ENCODE measurements at places on chromosomes 6 and 20.

GRCh38 chr6:133248241-133249001 lies 7.3 kb downstream of the EYA4 start:
- no peak for DNase-seq

- DNase-seq = peak; percentile 61
Observed at GRCh38 chr20:32535953-32536823, 48.9 kb downstream of the NOL4L start.

- no peak for DNase-seq
Observed at GRCh38 chr6:33958526-33959328, 154.9 kb upstream of the MLN start.

GRCh38 chr6:111722179-111722731 lies 116.6 kb upstream of the TRAF3IP2 start:
- no peak for DNase-seq

DNA sequence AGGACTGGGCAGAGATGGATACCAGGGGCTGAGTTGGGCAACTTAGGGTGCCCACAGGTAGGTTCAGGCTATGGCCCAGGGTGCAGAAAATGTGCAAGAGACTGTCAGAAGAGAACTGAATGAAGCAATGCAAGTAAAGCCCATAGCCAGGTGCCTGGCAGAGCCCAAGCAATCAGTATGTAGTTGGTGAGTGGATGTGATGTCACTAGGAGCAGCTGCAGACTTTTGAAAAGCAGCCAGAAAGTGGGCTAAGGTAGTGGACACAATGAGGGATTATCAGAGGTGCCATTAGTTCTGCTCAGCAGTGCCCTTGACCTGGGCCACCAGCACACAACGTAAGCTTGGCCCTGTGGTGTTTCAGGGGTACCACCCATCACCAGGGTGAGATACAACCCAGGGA lies 135.3 kb downstream of the SOBP start:
- no peak for DNase-seq

DNA sequence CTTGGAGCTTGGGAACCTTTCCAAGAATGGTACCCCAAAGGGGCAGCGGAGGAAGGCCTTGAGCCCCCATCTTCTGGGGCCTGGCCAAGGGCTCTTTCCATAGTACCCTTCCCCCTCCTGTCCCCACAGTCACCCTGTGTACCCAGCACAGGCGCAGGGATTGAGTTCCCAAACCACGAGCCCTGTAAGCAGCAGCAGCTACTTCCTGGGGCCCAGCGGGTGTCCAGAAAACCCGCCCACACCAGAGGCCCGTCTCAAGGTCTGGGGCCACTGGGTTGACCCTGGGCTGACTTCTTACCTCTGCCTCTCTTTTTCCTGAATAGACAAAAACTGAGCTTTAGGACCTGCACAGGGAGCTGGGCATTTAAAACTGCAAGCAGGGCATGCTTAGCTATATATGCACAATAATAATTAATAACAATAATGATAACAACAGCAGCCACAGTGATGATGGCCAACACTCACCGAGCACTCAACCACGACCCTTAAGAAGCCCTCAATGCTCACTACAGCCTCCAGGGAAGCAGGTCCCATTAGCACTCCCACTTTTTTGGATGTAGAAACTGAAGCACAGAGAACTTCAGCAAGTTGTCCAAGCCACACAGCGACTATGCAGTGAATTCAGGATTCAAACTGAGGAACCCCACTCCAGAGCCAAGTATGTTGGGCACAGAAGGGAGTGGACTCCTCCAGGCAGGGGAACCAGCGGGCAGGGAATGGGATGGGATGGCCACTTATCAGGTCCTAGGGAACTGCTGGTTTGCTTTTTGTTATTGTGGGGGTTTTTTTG lies 14.5 kb downstream of the NOL4L start:
- DNase-seq = no peak
